ENCODE measurements at places on chromosomes 6 and 20.

DNA sequence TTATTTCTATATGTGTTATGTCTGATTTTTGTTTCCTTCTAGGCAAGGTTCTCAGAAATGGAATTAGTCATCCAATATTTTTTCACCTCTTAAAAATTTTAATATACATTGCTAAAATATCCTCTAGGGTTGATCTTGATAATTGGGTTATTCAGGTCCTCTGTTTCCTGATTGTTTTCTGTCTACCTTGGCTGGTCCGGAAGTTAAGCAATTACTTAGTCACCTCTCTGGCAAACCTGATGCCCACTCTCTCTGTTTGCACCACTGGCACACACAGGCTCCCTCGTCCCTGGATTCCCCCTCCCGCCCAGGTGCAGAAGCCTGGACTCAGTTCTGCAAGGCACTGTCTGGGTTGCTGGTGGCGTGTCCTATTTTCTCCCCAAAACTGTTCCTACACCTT lies 27.7 kb downstream of the CST9L start:
- no peak for DNase-seq

- DNase-seq = no peak
These were observed 29.5 kb downstream of the PXDC1 start for GRCh38 chr6:3721810-3722621.

GRCh38 chr20:41508335-41508734 lies 109.8 kb downstream of the CHD6 start:
- no peak for DNase-seq

DNA sequence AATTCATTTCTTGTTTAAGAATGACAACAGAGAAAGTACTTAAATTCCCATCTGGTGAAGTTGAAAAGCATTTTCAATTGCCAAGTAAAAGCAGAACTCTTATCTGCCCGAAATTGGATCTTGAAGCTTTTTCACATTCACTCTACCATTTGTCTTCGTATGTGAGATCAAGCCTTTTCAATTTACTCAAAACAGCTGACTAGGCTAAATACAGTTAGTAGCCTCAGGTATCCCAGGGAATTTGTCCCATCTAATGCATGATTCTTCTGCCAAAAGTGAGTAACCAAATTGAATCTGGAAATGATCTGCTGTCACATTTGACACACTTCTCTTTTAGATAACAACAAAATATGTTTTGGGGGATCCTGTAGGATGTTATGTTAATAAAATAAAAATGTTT lies 596.8 kb upstream of the HS3ST5 start:
- DNase-seq = no peak

DNA sequence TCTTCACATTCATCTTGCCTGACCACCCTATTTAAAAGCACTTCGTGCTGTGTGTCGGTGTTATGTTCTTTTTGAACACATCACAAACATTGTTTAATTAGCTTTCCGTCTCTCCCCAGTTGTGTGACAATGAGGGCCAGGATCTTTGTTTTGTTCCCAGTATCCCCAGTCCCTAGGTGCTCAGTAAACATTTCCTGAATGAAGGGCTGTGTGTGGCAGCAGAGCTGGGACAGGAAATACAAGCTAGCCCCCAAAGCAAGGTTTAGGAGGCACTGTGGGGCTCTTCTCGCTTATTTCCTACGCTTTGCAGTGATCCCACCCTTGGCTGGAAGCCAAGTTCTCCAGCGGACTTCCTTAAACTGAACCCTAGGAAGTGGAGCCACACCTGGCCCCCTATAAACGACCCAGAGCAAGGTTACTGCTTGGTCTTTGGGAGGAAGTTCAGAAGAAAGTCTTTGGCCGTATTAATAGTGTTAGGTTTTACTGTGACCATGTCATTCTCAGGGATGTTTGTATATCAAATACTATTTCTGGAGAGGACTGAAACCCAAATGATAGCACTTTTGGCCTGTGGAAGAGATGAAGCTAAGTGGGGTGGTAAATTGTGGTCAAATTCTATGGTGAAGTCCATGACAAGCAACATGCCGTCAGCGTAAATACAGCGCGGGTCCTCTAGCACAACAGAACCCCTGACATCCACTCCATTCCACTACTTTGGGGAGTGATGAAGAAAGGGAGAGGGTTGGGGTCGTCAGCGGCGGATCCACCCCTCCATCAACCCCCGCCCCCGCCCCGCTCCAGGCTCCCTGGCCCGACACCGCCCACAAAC lies 570 bp upstream of the FANCE start:
- no peak for DNase-seq

DNA sequence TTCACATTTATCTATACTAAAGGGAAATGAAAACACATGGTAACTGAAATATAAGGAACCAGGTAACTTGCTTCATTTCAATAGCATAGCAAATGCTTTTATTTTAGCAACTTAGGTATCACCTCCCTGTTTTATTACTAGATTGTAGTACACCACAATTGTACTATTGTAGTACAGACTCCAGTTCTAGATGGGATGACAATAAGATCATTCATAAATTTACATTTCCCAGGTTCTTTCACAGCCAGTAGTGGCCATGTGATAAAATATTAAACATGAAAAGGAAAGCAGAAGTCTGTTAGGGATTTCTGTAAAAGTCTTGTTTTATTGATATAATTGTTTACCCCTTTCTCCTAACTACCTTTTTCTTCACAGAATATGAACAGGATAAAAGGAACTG lies 97.2 kb downstream of the LMBRD1 start:
- no peak for DNase-seq

DNA sequence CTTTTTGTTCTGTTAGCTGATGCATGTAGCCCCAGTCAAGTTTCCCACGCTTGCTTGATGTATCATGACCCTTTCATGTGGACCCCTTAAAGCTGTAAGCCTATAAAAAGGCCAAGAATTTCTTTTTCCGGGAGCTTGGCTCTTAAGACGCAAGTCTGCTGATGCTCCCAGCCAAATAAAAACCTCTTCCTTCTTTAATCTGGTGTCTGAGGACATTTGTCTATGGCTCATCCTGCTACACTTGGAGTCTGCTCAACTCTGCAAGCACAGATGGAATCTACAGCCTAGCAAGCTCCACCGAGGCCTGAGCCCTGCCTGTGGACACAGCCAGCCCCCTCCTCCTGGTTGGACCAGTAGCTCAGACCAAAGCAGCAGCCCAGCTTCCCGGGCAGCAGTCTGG lies 3.4 kb downstream of the CST2 start:
- DNase-seq = no peak

DNA sequence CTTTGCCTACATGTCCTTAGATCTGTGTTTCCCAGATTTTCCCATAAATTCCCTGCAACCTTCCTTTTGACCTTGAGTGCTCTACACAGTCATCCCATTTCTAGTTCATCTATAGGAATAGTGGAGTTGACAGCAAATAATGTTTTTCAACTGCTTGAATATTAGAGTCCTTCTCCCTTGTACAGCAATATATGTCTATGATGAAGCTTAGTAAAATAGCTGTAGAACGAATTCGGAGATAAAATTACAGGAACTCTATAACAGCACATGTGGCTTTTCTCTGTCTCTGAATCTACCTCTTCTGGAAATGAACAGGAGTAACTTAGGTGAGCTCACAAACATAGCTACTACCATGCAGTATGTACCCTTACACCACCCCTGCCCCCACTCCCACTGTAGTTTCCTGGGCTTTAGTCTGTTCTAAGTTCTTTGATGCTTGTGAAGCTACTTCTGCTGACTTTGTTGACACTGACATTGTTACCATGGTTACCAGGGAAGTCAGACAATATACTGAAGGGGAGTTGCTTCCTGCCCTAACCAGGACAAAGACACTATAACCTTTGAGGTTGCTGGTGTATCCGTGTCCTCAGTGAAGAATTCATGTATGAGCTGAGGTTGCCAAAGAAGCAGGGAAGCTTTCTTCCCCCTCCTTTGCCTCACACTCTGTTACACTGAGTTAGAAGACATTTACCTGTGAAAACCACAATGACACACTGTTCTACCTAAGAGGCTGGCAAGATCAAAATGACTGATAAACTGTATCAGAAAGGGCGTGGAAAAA lies 35.8 kb upstream of the SHLD1 start:
- DNase-seq = no peak

DNA sequence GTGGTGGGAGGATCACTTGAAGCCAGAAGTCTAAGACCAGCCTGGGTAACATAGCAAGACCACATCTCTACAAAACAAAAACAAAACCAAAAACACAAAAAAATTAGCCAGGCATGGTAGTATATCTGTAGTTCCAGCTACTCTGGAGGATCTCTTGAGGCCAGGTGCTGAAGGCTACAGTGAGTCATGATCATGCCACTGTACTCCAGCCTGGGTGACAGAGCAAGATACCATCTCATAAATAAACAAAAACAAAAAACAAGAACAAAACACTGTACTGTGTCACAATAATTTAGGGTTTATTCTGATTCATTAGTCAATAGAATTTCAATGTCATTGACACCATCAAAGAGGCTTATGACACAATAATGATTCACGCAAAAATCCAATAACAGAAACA lies 1121.7 kb upstream of the MAP3K7 start:
- no peak for DNase-seq

- no peak for DNase-seq
These were observed 142.0 kb downstream of the UST start for GRCh38 chr6:148888856-148889255.

Data from GM04504 (cell line).